ENCODE measurements at places on chromosomes 7 and 10.

GRCh38 chr7:92375013-92375412, 72.3 kb upstream of the GATAD1 start:
- DNase-seq: no peak

- no peak for DNase-seq
Observed at GRCh38 chr7:106731187-106731586, 70.2 kb upstream of the CCDC71L start.

DNA sequence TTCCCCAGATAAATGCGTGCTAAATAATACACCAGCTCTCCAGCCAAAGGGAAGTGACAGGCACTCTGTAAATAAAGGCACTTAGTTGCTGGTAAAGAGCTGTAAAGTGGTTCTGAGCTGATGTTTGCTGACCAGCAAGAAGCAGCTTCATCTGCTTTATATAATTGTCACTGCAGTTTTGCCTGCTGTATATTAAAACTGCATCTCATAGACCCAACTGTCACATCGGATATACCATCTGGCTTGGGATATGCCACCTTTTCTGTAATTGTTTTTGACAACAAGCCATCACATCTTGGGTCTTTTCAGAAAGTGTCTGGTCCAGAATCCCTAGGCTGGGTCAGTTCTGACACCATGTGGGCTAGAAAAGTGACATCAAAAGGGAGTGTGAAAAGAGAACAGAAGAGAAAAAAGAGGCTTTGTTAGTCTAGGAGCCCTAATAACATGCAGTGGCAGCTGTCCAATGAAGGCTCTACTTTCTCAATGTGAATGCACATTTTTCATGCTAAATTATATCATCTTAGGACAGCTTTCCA, 697.6 kb downstream of the KCNMA1 start:
- DNase-seq: no peak

GRCh38 chr7:106112118-106112971, at the start of gene SYPL1:
TSS of gene SYPL1 (minus strand) at chr7:106112312. CDS start at chr7:106112208, 104 bp downstream.
- peak; percentile 95 for DNase-seq

GRCh38 chr10:83929399-83929798, 209.9 kb upstream of the GHITM start:
- no peak for DNase-seq

- DNase-seq: peak; percentile 36
Observed at GRCh38 chr10:124354411-124355382, 64.0 kb downstream of the OAT start.

DNA sequence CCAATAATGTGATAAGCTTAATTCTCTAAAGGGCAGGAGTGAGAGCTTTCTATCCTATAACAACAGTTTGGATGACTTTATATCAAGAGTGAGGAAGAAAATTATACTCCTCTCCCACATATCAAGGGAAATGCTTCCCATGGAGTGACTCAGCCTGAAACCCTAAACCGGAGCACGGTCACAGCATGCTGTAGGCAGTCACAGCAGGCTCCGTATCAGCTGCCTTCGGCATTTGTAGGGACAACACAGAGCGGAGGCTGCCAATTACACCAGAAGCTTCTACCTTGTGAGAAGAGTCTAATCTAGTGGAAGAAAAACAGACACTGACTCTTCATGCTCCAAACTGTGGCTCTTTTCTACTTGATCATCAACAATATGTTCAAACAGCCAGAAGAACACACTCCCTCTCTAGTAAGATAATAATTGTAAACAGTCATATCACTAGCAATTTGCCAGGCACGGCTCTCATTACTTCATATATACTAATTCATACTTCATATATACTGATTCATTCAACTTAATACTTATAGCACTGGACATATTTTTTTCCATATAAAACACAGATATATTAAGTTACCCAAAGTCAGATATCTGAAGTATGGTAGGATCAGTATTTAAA, 65.9 kb downstream of the DGKB start:
- peak; percentile 84 for DNase-seq

GRCh38 chr10:78545756-78546155, 512.1 kb downstream of the RPS24 start:
- no peak for DNase-seq

DNA sequence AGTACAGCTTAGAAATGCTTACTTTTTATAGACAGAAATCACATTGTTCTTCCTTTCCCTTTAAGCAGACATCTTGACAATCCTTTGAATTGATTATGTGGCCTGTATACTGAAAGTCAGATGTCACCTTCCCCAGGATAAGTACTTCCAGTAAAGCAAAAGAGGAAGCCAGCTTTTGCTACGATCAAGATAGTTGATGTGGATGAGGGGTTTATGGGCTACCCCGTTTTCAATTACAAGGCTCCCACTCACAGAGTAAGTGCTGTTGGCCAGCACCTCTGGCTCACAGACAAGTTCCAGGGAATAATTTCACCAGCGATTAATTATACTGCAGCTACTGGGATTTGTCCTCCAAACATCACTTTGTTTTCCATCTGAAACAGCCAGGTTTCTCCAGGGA, 95.1 kb upstream of the SAMD8 start:
- DNase-seq: no peak

- DNase-seq: peak; percentile 73
Observed at GRCh38 chr10:77251297-77252013, 386.2 kb downstream of the KCNMA1 start.

DNA sequence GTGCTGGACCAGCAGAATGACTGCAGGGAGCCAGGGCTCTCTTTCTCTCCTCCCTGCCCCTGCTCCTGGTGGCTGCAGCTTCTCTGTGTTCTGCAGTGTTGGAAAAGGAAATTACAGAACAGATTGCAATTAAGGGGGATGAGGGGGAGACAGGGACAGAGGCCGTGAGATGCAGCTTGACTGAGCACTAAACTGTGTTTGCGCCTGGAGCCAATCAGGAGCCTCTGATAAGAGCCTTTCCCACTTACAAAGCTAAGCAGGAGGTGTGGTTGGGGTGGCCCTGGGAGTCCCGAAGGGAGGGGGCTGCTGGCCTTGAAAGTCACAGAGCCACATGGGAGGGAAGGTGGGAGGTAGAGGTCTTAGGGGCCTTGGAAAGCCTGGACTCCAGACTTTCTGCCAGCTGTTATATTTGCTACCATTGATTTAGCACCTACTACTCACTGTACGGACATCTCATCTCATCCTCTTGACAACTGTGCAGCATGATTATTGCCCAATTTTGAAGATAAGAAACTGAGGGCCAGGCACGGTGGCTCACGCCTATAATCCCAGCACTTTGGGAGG, 26.7 kb downstream of the TRIM8 start:
- DNase-seq: no peak

DNA sequence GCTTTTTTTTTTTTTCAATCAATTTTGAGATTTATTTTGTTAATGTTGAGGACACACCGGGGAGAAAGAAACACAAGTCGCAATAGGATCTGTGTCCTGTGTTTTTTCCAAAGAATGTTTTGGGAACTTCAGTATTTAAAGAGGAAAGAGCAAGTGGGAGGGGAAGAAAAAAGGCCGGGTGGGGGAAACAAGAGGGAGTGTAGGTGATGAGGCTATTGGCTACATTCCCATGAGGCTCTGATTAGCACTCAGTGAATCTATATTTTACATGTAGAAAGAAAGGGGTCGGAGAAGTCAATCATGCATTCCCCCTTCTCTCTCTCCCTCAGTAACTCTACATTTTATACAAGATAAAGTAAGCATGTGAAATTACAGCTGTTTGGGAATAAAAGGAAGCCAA, 4.1 kb downstream of the ZNF680 start:
- no peak for DNase-seq

DNA sequence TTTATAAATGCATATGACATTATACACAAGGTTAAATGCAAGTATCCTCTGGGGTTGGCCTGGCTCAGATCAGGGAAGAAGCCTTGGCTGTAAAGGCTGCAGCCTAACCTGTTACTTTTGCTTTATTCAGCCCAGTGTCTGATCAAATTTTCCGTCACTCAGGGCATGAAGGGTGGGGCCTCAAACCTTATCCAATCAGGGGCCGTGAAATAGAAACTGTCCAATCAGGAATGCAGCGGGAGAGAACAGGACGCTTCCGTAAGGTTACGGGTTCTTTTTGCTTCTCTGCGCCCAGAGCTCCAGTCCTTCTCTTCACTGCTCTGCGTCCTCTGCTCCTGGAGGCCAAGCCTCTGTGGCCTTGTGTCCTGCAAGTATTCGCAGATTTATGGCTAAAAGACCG, at the start of gene ZNF716:
Gene ZNF716 (plus strand): TSS at position 274 of the 400 bp plus-strand sequence. CDS start 112 bp downstream, at position 386.
- DNase-seq: no peak

DNA sequence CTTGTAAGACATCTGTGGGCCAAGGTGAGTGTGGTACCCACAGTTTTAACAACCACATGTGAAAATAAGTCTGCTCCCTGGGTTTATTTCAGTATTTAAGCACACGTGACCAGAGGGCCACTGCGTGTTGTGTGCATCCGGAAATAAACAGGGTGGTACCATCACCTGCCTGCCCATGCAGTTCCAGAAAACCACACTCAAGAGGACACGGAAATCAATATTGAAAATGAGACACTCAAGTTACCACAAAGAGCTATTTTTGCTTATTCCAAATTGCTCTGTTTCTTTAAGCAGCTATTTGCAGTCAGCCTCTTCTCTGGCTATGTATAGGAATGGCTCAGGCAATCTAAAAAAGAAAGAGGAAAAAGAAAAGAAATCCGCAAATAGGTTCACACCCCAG, 71.8 kb upstream of the LOXL4 start:
- no peak for DNase-seq

DNA sequence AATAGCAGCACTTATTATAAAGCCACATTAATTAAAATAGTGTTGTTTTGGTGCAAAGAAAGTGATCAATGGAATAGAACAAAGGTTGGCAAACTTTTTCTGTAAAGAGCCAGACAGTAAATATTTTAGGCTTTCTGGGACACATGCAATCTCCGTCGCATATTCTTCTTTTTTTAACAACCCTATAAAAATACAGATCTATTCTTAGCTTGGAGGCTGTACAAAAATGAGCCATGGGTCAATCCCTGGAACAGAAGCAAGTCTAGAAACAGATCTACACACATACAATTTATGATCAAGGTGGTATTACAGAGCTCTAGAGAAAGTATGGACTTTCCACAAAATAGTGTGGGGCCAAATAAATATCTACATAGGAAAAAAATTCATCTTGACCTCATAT, 71.8 kb downstream of the ARHGAP21 start:
- DNase-seq: no peak

DNA sequence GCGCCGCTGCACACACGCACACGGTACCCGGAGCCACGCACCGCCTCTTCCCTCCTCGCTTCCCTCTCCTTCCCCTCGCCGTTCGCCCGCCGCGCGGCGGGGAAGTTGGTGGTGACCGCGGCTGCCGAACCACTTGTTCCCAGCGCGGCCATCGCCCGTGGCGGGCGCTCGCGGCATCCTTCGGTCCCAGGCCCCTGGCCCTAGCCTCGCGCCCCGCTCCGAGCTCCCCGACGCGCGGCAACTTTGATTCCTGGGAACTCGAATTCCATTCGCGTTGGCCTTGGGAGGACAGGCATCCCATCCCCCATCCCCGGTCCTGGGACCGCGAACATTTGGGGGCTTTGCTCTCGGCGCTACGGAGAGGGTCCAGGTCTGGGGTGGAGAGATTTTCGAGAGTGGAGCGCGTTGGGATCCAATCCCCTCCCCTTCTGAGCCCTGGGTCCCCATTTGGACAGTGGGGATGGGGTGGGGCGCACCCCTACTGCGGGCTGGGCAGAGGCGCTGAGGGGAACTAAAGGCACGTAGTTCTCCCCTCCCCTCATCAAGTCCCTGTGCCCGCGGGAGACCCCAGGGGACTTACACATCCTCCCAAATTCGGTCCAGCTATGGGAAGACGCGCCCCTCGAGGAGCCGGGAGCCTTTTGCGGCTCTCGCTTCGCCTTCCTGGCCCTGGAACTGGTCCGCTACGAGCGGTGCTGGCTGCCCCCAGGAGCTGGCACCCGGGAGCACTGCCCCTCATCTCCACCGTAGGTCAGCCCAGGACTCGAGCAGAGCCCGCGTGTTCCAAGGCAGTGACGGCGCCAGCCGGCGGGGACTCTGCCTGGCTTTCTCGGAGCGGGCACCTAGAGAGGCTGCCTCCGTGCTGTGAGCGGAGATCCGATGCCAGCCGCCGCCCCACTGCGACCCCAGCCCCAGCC, 834 bp downstream of the CDH23 start:
- peak; percentile 67 for DNase-seq

- peak; percentile 87 for DNase-seq
Observed at GRCh38 chr7:140079121-140079536, 16.4 kb upstream of the PARP12 start.

- no peak for DNase-seq
Observed at GRCh38 chr7:154530136-154530535, 472.8 kb downstream of the PAXIP1 start.

- peak; percentile 75 for DNase-seq
Observed at GRCh38 chr7:29457141-29457561, 106.5 kb upstream of the PRR15 start.

DNA sequence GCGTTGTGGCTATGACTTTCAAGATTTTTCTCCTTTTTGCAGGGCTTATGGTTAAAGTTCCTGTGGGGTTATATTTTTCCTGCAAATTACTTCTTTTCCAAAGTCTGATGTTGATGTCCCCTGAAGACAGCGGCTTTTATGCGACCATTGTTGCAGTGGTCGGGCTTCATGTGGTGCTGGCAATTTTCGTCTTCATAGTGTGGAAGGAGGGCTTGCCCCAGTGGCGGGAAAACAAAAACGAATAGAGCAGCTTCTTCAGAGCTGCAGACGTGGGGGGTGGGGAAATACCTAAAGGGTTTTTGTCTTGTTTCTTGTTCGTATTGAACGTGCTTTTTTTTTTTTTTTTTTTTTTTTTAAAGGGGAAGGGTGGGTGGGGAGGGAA, 53.8 kb downstream of the MCMBP start:
- peak; percentile 82 for DNase-seq

DNA sequence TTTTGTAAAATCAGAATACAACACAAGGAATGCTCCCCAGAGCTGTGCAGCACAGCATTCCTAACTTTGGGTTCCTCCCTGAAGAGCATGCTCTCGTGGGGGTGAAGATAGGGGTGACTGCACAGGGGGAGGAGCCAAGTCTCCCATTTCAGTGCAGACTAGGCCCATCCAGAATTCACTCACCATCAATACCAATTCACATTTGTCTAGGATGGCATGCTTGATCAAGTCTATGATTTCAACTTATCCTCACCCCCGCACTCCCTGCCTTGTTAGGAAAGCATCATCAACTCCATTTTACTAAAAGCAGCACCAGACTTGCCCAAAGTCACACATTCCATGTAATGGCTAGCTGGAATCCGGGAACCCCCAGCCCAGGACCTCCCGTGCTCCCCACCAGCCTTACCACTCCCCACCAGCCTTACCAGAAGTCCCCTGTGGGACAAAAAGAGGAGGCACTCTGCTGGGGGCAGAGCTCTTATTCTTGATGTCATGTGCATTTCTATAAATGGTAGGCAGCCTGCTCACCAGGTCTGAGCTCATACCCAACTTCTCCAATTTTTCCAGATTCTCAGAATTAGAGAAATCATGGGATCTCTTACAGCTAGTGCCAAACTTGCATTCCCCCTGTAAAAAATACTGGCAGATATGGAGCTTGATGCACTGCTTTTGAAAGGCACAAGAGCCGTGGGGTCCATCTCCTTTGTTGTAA, 6.2 kb downstream of the PARP12 start:
- DNase-seq: no peak

- no peak for DNase-seq
Observed at GRCh38 chr7:34734771-34735170, 76.8 kb downstream of the NPSR1 start.

Data from neural progenitor cell (in vitro differentiated cells).